A549 treated with RU486 at 1 μM for 4 hours (cell line): ENCODE measurements at places on chromosomes 5 and 9. TPM values are rescaled to one million over a fixed set of nuclear protein-coding genes. Genes with fewer than 3 reads are reported as not detected.

Gene ALDH1A1
- 4,031 to 6,339 TPM (median 5,381 TPM) in 5 replicates for total RNA-seq

Gene INSL6
- total RNA-seq = not detected in 5 replicates

Gene C1QTNF3
- total RNA-seq = 0.12 to 0.59 TPM (median 0.17 TPM) in 4 of 5 replicates, not detected in the other

Gene DMRT1
- 0.18 TPM in 1 of 5 replicates, not detected in the others for total RNA-seq

Gene RNF208
- 1.1 to 2.2 TPM (median 2.0 TPM) in 5 replicates for total RNA-seq

Gene FGF18
- total RNA-seq = 0.30 to 1.00 TPM (median 0.51 TPM) in 5 replicates

Gene OGN
- total RNA-seq = not detected in 5 replicates
